Thoracic aorta (tissue), 2 donors: ENCODE measurements at places on chromosomes 11 and 22.

- no peak for DNase-seq
Measured at GRCh38 chr22:24519496-24519895, 24.4 kb downstream of the UPB1 start.

DNA sequence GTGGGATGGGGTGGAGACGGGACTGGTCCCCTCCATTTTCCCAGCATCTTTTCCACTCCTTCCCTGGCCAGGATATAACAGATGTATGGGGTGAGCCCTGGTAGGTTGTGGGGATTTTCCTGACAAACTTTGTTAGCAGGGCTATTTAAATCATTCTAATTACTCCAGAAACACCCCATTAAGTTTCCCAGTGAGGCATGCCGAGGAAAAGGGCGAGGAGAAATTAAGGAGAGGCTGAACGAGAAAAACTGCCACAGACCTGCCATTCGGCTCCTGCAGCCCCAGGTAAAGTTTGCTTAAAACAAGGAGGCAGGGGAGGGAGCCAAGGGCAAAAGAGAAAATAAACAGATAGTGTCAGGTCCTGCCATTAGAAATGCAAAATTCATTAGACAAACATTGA is 428.2 kb downstream of the BUD13 start:
- no peak for DNase-seq

GRCh38 chr11:110798201-110798900 is 86.1 kb upstream of the ARHGAP20 start:
- no peak for DNase-seq

- no peak for DNase-seq
Measured at GRCh38 chr11:105040703-105041102, 4.4 kb downstream of the CARD16 start.

DNA sequence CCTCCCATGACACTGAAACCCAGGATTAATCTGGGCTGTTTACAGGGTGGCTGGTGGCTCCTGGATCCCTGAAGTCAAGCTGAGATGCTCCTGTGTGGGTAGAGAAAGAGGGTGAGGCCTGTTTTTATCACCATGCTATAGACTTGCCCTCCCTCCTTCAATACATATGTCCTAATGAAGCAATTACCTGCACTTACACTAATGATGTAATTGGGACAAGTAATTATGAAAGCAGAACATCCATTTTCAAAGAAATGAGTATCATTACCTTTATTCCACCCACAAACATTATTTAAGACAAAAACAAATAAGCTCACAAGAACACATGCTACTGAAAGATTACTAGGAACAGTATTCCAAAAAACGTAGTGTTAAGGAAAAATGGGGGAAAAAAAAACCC is 64.3 kb upstream of the CHRM4 start:
- no peak for DNase-seq

- no peak for DNase-seq
Measured at GRCh38 chr11:104146421-104146820, 17.5 kb downstream of the PDGFD start.

DNA sequence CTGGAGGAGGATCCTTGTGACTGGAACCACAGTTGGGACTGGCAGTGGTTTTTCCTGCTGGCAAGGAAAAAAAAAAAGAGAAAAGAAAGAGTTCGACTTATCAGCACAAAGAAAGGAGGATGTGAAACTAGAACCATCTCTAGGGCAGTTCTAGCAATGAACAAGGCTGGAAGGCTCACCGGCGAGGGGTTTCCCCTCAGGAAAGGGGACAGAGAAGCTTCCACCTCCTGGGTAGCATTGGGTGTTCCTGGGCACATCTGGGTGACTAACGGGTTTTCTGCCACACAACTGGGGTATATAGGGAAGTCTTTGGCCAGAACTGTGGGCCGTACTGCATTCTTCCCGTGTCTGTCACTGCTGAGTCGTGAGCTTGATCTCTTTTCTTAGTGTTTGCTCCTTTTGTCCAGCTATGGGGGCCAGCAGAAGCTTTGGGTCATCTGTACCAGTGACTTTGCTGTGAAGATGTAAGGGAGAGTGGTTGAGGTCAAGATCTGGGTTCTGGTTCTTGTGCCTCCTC is 109.4 kb upstream of the OR4B1 start:
- no peak for DNase-seq

DNA sequence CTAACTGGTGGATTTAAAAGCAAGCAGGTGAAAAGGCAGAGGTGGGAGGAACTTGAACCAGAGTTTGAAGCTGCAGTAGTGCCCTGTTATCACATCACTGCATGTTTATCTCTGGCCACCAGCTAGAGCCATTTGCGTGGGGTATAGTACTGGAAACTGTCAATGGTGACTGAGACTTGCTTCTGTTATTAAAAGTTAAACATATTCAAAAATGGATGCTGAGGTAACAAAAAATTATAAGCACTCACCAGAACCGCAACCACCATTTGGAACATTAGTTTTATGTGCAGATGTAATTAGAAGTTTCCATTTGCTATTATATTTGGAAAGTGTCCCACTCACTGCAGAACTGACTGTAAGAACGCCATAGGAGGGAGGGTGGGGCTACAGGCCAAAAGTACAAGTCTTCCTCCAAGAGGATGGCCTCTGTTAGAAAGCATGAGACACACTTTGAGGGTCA is 1.2 kb upstream of the CD59 start:
- no peak for DNase-seq

DNA sequence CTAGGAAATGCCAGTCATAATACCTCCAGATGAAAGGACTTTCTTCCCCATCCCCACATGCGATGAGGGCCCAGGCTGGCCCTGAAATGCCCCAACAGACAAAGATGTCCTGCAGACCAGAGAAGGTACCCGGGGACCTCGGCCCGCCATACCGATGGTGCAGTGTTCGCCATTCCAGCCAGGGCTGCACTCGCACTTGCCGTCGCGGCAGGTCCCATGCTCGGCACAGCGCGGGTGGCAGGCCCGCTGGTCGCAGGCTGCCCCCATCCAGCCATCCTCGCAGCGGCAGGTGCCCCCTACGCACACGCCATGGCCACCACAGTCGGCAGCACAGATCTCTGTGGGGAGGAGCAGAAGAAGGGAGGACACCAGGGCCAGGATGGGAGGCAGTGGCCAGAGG is 212.1 kb upstream of the NARS2 start:
- DNase-seq, result no peak

DNA sequence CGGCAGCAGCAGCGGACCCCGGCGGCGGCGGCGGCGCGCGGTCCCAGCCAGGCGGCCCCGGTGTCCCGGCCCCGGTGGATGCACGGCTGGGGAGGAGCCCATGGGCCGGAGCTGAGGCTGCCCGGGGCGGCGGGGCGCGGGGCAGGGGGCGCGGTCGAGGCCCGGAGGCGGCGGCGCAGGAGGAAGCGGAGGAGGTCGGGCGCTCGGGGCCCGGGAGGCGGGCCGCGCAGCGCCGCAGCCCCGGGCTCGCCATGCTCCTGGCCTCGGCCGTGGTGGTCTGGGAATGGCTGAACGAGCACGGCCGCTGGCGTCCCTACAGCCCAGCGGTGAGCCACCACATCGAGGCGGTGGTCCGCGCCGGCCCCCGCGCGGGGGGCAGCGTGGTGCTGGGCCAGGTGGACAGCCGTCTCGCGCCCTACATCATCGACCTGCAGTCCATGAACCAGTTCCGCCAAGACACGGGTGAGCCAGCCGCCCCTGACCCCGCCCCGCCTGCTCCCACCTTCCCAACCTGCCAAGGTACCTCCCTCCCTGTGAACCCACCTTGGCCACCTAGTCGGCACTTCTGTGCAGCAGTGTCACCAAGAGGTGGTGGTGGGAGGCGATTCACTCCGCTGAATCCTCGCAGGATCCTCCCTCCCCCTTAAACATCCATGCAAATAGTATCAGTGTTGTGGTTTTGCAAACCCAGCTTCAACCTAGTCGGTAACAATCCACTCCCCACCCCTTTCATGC is 580 bp downstream of the DTX4 start:
- DNase-seq, result no peak

DNA sequence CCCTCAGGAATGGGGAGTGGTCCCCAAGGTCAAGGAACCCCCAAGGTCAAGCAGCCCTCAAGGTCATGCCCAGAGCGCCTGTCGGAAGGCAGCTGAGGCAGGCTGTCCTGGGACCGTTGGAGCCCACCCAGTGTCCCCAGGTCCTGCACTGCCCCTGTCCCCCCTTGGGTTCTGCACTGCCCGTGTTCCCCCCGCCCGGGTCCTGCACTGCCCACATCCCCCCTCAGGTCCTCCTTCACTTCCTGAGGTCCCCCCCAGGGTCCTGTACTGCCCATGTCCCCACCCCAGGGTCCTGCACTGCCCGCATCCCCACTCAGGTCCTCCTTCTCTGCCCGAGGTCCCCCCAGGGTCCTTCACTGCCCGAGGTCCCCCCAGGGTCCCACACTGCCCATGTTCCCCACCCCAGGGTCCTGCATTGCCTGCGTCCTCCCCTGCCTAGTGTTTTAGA is 1073.0 kb downstream of the BRD1 start:
- no peak for DNase-seq

GRCh38 chr11:74604311-74604710 is 11.9 kb downstream of the POLD3 start:
- DNase-seq, result no peak

- DNase-seq, result no peak
Measured at GRCh38 chr11:1125803-1126202, 31.9 kb upstream of the MUC5AC start.

- no peak for DNase-seq
Measured at GRCh38 chr22:41951898-41952474, at the start of gene SMIM45. Gene SMIM45, plus strand, starts transcription at chr22:41952150.

DNA sequence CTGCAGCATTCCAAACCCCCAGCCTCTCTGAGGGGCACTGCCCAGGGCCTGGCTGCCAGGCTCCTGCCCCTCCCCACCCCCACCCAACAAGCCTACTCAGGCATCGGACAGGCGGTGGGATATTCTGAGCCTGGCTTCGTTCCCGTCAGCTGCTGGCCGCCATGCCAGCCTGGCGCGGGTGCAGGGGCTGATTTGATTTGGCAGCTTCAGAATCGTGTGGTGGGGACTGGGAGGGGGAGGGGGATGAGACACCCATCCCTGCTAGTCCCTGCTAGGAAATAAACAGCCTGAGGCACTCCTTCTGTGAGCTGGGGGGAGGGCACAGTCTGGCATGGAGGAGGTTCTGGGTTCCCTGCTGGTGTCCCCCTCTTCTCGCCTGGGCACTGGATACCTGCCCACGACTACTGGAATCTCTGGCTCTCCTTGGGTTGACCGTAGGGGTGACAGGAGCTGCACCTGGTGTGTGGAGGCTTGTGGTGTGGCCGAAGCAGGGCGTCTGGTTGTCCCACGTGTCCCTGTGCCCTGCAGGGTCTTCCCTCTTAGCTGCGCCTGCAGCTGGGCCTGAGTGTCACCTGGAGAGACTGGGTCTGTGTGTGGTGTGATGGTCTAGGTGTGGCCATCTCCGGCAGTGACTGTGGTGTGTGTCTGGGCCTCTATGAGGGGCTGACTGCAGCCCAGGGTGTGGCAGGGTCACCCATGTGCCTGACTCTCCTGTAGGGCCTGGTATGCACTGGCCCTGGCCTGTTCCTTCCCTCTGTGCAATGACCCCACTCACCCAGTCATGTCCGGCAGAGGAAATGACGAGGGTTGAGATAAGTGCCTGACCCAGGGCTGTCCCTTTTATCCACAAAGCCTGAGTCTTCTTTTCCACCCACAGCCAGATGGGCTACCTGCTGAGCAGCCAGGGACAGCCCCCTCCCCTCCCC is 42.2 kb downstream of the PDE2A start:
- DNase-seq, result no peak

DNA sequence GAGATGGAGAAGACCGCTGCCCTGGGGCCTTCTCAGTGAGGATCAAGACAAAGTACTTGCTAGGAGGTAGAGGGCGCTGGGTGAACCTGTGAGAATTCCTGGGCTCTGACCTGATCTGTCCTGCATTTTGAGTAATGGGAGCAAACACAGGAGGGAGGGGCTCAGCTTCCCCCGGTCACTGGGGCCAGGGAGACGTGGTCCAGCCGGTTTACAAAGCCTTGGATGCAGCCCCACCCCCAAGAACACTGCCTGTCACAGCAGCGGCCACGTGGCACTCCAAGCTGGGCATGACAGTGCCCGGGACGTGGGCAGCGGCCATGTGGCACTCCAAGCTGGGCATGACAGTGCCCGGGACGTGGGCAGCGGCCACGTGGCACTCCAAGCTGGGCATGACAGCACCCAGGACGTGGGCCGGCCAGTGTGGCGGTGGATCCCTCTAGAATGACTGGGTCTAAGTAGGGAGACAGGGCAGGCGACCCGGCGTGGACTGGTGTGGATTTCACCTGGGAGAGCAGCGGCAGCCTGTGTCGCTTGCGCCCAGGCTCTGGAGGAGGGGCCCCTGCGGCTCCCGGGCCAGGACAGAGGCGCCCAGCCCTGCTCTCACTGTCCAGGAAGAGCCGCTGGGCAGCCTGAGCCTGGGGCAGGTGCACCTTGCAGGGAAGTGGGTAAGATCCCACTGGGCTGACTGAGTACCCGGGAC is 2.5 kb upstream of the TTLL8 start:
- no peak for DNase-seq

DNA sequence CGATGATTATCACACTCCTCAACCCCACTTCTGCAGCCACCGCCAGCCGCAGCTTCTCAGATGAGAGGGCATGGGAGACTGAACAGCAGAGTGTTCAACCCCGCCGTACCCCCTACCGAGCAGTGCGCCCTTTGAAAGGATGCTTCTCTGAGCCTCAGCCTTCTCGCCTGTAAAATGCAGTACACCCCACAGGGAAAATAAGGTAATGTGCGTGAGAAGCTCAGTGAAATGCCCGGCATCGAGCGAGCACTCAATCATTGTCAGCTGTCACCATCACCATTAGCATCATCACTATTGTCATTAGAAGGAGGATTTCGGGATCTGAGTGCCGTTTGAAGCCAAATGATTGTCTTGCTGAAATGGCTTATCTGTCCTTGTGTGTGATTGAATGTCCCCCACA is 13.6 kb downstream of the TRIM29 start:
- DNase-seq, result no peak

DNA sequence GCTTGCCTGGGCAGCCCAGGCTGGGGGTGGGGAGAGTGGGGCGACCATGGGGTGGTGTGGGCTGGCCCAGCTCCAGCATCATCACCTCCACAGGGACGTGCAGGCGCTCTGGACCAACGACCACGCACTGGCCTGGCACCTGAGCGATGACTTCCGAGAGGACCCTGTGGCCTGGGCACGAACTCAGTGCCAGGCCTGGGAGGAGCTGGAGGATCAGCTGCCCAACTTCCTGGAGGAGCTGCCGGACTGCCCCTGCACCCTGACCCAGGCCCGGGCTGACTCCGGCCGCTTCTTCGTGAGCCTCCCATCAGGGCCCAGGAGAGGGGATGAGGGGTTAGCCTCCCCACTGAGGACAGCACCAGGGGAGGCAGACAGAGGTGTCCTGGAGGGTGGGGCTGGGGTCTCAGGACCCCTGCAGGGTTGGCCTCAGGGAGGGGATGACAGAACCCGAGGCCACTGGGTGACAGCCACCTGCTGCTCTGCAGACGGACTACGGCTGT is 3.8 kb downstream of the SUSD2 start:
- DNase-seq, result no peak

DNA sequence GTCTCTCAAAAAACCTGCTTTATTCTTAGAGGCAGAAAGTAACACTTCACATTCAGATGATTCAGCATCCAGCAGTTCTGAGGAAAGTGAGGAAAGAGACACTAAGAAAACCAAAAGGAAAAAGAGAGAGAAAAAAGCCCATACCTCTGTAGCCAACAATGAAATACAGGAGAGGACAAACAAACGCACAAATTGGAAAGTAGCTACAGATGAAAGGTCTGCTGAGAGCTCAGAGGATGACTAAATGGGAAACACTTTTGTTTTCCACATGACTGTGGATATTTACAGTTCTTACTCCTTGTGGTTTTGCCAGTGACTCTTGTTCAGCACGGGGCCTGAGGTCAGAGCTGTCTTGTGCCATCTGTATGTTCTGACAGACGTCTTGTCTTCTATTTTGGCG is 3.8 kb downstream of the TIMM8B start:
- no peak for DNase-seq
